SJSA1 (cell line): ENCODE measurements at places on chromosomes 3 and 15. TPM values are rescaled to one million over a fixed set of nuclear protein-coding genes. Genes with fewer than 3 reads are reported as not detected.

- H3K36me3 ChIP-seq = no peaks in the 10 kb centered on the region
- no peaks in the 10 kb centered on the region for H3K27me3 ChIP-seq
- H3K4me3 ChIP-seq = no peak overlapping the region
- DNase-seq = no peak
These were observed 4.5 kb upstream of the KLHL40 start for GRCh38 chr3:42680806-42681205.

The CPNE4 gene
- total RNA-seq = 0.29 TPM in 1 of 2 replicates, not detected in the other

The RASL12 gene
- total RNA-seq = 175 and 181 TPM in 2 replicates

The MNS1 gene
- 8.4 and 10.1 TPM in 2 replicates for total RNA-seq
